ENCODE measurements at places on chromosomes 7 and 10. TPM values are rescaled to one million over a fixed set of nuclear protein-coding genes. Genes with fewer than 3 reads are reported as not detected.

Gene SPAM1
- total RNA-seq, result not detected

Gene CCT6A
- 253 TPM for total RNA-seq

Gene SLC26A3
- total RNA-seq, result not detected

Gene FHIP2A
- total RNA-seq, result 14.1 TPM

Gene PRPS1L1
- not detected for total RNA-seq

Gene DDC
- not detected for total RNA-seq

Gene AFAP1L2
- 53.8 TPM for total RNA-seq

Gene ARHGAP22
- 7.1 TPM for total RNA-seq

Gene FBXL15
- total RNA-seq, result 5.9 TPM

Gene ZPBP
- total RNA-seq, result not detected

Gene AKR1C4
- not detected for total RNA-seq

Gene GRM3
- total RNA-seq, result not detected

Gene LOXL4
- 0.04 TPM for total RNA-seq

Gene MYPN
- not detected for total RNA-seq

Gene PTPN20
- total RNA-seq, result 5.4 TPM

Gene RAB19
- 0.21 TPM for total RNA-seq

Gene GSTO1
- 168 TPM for total RNA-seq

Gene DOCK4
- total RNA-seq, result 37.2 TPM

Gene BMPER
- total RNA-seq, result 0.20 TPM

Gene TNS3
- total RNA-seq, result 6.6 TPM

Gene HOXA10
- 4.8 TPM for total RNA-seq

Gene NKX1-2
- 5.5 TPM for total RNA-seq

Gene TMEM139
- total RNA-seq, result 7.6 TPM

Gene NRBF2
- 24.8 TPM for total RNA-seq

Gene CCDC146
- 1.7 TPM for total RNA-seq

Gene LGI1
- not detected for total RNA-seq

Gene LHFPL3
- total RNA-seq, result not detected

Gene ASAH2
- total RNA-seq, result 4.0 TPM

Gene PITRM1
- 101 TPM for total RNA-seq

Gene ERV3-1
- total RNA-seq, result 1.7 TPM

Gene TFR2
- total RNA-seq, result 0.34 TPM

Gene CPA4
- total RNA-seq, result 65.2 TPM

Gene TAS2R4
- total RNA-seq, result 0.31 TPM

Gene ZNF438
- 2.7 TPM for total RNA-seq

Gene DNAJC1
- 20.1 TPM for total RNA-seq

Gene CACNB2
- not detected for total RNA-seq

Gene HEPACAM2
- total RNA-seq, result not detected

Gene GIMAP5
- not detected for total RNA-seq

Gene CEP55
- total RNA-seq, result 58.5 TPM

Gene ZNF425
- 3.0 TPM for total RNA-seq

Gene GPR26
- total RNA-seq, result not detected

Gene LLCFC1
- total RNA-seq, result not detected

Gene NME8
- total RNA-seq, result not detected

Gene EFCAB10
- 0.31 TPM for total RNA-seq

Gene WNT8B
- not detected for total RNA-seq

Gene MRLN
- not detected for total RNA-seq

Gene SH2D4B
- not detected for total RNA-seq

Gene CTAGE4
- total RNA-seq, result 1.4 TPM

Gene ZEB1
- total RNA-seq, result 0.35 TPM

Gene GSTO2
- total RNA-seq, result 55.8 TPM

Gene RBP4
- not detected for total RNA-seq

Gene TMEM225B
- 0.25 TPM for total RNA-seq

Gene CLRN3
- total RNA-seq, result not detected

Gene HOXA6
- total RNA-seq, result 3.4 TPM
